ENCODE measurements at places on chromosomes 3 and 15.

DNA sequence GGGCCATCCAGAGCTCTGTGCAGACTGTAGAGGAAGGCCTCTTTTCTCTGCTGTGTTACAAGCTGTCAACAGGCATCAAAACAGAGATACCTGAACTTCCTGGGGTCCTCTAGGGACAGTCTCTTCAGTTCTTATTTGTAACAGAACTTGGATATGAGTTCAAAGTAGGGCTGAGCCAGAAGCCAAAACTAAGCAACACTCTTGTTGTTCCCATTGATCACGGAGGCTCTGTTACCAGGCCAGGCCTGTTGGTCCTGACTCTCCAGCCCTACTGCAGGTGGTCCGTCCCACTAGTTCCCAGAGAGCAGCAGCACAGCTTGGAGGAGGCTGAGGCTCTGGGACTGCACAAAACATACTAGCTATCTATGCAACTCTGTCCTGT lies 13.1 kb upstream of the AHSG start:
- no peak for DNase-seq

DNA sequence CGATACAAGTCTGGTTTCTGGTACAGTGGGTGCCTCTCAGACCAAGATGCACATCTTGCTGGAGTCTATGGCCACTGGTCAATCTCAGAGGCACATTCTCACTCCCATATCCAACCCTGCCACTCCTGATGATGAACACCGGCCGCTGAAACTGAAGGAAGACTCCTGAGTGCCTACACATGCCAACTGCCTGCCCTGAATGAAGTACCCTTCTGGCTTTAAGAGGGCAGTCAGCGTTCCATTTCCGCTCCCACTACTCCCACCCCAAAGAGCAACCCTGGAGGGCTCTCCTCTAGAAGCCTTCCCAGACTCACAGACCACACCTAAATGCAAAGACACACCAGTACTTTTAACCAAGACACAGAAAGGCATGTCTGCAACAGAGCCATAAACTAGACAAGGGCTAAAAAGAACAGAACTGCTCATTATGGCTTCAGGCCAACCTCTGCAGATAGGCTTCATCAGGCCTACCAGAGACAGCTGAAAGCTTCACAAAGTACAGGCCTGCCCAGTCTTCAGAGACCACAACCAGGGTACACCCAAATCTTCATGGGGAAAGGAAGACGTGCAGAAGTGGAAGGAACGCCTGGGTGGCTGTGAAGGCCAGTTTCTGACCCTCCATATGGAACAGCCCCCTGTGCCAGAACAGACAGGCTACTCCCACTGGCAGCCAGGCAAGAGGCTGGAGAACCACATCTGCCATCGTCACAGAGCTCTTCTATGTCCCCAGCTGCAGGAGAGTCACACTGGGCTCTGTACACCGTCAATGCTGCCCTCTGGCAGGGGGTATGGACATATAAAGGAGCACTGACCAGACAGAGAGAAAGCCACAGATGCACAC lies 14.3 kb downstream of the ANP32A start:
- no peak for DNase-seq

GRCh38 chr15:34327906-34328305 lies 9.7 kb downstream of the SLC12A6 start:
- DNase-seq, result no peak

DNA sequence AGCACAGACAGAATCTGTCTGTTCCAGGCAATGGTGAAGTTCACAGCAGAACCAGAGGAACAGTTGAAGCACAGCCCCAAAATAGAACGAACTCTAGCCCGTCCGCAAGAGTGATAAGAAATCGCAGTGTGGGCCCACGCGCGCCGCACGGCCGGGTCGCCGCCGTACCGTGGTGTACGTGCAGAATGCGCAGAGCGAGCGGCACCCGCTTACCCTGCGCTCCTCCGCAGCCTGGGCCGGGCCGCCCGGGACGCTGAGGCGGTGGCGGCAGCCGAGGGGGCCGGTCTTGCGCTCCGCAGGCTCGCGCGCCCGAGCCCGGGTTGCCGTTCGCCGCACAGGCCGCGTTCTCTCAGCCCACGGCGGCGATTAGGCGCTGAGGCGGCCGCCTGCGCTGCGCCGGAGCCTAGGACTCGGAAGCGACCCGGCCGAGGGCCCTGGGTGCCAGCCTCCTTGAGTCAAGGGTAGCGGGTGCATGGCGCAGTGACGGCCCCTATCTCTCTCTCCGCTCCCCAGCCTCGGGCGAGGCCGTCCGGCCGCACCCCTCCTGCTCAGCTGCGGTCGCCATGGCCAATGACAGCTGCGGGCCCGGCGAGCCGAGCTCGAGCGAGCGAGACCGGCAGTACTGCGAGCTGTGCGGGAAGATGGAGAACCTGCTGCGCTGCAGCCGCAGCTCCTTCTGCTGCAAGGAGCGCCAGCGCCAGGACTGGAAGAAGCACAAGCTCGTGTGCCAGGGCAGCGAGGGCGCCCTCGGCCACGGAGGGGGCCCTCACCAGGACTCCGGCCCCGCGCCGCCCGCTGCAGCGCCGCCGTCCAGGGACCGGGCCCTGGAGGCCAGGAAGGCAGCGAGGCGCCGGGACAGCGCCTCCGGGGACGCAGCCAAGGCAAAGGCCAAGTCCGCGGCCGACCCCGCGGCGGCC lies 20.5 kb downstream of the WDR73 start:
- DNase-seq, result peak; percentile 71
